ENCODE measurements at places on chromosomes 16 and 17.

GRCh38 chr16:2949705-2950352 is 14.2 kb upstream of the KREMEN2 start:
- no peak overlapping the region for H3K4me3 ChIP-seq
- H3K27me3 ChIP-seq = no peaks in the 10 kb centered on the region
- H3K4me1 ChIP-seq = peaks cover 4% of the 10 kb centered on the region
- no peak for DNase-seq

GRCh38 chr17:81601525-81602120 is 35.3 kb downstream of the NPLOC4 start:
- no peaks in the 10 kb centered on the region for H3K4me1 ChIP-seq
- no peaks in the 10 kb centered on the region for H3K27me3 ChIP-seq
- no peak overlapping the region for H3K4me3 ChIP-seq

GRCh38 chr17:15464231-15464985 is 3.0 kb downstream of the CDRT4 start:
- peaks cover 15% of the 10 kb centered on the region for H3K4me1 ChIP-seq
- no peaks in the 10 kb centered on the region for H3K27me3 ChIP-seq
- no peak overlapping the region for H3K27ac ChIP-seq
- DNase-seq = no peak
- peaks cover 11% of the 10 kb centered on the region for H3K36me3 ChIP-seq
- no peak overlapping the region for H3K4me3 ChIP-seq

GRCh38 chr17:18157354-18157985 is 26.2 kb upstream of the ALKBH5 start:
- H3K27ac ChIP-seq = peak overlapping the region; percentile 90
- H3K4me3 ChIP-seq = peak overlapping the region; percentile 86
- H3K27me3 ChIP-seq = no peaks in the 10 kb centered on the region
- no peak for DNase-seq
- H3K36me3 ChIP-seq = no peaks in the 10 kb centered on the region

DNA sequence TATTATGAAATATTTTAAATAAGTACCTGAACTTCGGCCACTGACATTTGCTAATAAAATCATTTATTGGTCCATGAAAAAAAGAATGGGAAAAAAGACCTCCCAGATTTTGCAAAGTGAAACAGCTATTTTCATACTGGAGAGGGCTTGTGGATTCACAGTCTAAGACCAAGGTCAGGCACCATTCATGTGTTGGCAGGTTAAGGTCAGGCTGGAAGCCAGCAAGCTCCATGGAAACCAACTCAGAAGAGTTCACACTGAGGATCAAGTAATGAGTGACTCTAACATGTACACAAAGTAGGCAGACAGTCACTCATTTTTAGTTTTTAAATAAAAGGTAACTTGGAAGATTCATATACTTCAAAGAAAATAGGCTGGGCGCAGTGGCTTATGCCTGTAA is 3.4 kb downstream of the DNAJA2 start:
- no peak overlapping the region for H3K4me3 ChIP-seq
- H3K36me3 ChIP-seq = peaks cover 73% of the 10 kb centered on the region
- peak; percentile 14 for DNase-seq
- H3K27ac ChIP-seq = no peak overlapping the region

DNA sequence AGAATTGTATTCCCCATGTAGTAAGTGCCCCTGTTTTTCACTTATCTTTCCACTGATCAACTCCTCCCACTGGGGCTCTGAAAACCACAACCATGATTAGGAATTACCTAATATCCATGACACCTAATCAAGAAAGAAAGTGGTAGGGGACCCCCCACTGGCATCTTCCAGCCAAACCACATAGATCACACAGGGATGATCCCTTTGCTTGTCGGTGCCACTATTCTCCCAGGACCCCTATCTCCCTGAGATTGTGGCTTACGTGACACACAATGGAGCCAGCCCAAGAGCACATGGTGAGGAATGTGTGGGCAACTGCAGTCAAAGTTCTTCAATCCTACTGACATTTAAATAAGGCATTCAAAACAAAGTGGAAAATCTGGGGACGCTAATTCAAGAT is 17.6 kb upstream of the DNAH9 start:
- no peak overlapping the region for H3K27ac ChIP-seq
- no peak overlapping the region for H3K4me3 ChIP-seq
- no peak for DNase-seq
- no peaks in the 10 kb centered on the region for H3K4me1 ChIP-seq
- no peaks in the 10 kb centered on the region for H3K27me3 ChIP-seq

All from MCF 10A (cell line).